ENCODE measurements at places on chromosomes 4 and X.

DNA sequence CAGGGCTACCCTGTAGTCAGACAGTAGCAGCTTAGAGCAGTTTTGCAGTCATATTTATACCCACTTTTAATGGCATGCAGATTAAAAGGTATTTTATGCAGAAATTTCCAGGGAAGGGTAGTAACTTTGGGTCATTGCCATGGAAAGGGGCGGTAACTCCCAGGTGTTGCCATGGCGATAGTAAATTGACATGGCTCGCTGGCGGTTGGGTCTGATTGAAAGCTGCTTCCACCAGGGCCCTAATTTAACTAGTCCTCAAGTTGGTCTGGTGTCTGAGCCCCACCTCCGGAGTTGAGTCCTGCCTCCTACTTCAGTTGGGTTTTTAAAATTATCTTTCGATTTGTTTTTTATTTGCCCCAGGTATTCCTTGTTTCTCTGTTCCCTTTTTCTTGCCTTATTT is 70.1 kb downstream of the NAA11 start:
- DNase-seq, result no peak

DNA sequence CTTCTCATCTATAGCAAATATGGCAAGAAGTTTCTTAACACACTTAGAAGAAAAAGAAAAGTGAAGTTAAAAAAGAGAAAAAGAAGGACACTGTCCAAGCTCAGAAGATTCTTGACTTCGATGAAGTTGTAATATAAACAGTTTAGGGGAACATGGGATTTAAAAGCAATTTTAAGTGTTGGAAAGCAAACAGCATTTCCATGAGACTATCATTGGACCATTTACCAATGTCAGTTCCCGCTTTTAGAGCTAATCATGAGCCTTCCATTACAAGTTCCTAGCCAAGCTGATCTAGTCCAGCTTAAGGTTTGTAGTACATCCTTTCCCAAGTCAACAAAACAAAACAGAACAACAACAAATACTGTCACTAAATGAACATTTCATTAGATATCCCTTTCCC is 45.1 kb upstream of the FGF2 start:
- DNase-seq, result no peak

DNA sequence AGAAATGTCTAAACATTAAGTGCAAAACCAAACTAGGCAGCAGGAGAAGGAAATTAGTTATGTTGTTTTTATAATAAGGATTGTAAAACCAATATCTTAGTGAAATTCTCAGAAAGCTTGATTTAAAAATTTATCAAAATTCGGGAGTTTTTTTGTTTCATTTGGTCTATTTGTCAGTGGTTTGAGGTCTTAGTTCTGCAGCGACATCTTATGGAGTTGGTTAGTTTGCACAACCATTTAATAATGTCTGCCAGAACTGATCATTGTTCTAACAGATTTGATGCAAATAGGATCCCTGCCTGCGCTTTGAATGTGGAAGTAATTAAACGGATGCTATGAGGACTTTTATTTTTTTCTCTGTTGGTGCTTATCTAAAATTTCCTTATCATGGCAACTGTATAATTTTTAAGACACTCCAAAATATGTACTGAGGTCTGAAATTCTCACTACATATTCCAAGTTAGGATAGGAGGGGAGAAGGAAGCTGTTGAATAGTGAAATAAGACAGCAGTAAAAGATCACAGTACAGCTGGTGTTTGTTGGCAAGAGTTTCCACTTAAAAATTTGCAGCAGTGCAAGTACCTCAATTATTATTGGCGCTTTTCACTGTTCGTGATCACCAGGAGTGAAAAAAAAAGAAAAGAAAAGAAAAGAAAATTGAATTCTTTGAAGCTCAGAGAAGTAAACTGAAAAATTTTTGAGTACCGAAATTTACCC is 2521.4 kb downstream of the ARAP2 start:
- no peak for DNase-seq

DNA sequence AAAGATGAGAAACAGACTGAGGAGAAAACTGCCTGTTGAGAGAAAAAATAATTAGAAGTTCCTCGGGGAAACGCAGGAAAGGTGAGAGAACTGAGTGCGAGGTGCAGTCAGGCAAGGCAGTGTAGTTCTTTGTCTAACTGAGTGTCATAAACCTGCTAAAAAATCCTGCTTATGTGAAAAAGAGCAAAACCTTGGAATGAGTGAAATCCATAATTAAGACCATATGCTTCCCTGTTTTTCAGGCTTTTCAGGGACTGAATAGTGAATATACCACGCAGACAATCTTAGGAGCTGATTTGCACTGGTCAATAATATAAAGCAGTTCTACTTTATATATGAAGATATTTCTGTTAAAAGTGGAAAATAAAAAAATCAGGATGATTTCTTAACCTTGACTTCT is 104.9 kb downstream of the RASGEF1B start:
- no peak for DNase-seq

DNA sequence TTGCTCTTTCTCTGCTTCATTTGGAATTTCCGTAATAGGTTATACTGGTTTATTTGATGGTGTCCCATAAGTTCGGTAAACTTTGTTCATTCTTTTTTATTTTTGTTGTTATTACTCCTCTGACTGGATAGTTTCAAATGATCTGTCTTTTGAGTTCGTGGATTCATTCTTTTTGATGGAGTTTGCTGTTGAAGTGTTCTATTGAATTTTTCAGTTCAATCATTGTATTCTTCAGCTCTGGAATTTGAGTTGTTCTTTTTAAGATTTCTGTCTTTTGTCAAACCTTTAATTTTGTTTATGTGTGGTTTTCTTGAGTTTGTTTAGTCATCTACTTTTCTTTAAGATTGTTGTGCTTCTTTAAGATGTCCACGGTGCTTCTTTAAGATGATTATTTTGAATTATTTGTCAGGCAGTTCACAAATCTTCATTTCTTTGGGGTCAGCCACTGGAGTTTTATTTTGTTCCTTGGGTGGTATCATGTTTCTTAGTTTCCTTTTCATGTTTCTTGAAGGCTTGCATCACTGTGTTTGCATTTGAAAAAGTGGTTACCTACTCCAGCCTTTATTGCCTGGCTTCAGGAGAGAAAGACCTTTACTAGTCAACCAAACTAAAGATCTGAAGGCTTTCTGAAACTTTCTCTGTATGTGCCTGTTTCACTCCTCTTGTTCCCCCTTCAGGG is 154.8 kb upstream of the ANXA3 start:
- no peak for DNase-seq

DNA sequence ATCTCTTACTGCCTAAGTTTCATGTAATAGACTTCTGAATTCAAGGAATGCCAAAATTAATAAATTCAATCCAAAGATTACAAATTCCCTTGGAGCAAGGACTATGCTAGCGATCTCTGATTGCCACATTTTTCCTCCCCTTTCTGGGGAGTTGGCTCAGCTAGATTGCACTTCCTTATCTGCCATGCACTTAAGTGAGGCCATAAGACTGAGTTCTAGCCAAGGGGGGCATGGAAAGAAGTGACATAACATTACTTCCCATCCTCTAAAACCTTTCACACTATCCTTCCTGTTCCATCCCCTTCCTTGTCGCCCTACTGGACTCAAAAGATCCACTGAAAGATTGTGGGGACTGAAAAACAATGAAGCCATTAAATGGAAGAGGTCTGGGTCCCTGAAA is 53.8 kb upstream of the TXK start:
- no peak for DNase-seq

DNA sequence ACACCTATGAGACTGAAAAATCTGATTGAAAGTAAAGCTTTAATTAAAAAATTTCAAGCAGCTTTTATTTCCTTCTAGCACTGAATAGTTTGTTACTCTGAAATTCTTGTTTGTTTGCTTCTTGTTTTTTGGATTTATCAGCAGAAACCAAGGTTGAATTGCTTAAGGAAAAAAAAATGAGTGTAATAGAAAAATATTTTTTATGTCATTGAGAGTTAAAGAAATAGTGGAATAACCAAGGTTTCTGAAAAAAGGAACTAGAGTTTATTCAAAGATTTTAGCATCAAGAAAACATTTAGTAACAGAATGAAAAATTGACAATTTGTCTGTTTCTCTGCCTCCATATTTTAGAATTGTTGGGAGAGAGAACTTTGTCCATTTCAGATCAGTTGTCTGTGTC is 1852.2 kb downstream of the PCDH7 start:
- DNase-seq, result no peak

GRCh38 chr4:13617801-13618200 is 9.7 kb downstream of the BOD1L1 start:
- no peak for DNase-seq

DNA sequence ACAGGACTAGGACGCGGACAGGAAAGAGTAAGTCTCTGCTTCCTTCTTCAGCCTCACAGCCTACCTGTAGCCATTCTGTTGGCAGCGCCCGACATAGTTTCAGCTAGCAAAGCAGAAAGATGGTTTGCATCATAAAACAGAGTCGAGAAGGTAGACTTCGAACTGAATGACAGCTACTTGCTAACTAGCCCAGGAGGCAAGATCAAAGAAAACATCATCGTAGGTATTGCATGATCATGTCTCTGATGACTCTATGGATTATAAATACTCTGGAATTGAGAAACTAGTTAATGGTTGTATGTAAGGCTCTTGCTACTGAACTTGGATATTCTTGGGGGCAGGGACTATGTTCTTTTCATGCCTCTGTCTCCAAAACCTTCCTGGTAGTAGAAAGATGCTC is 333.1 kb upstream of the KLF3 start:
- DNase-seq, result no peak

DNA sequence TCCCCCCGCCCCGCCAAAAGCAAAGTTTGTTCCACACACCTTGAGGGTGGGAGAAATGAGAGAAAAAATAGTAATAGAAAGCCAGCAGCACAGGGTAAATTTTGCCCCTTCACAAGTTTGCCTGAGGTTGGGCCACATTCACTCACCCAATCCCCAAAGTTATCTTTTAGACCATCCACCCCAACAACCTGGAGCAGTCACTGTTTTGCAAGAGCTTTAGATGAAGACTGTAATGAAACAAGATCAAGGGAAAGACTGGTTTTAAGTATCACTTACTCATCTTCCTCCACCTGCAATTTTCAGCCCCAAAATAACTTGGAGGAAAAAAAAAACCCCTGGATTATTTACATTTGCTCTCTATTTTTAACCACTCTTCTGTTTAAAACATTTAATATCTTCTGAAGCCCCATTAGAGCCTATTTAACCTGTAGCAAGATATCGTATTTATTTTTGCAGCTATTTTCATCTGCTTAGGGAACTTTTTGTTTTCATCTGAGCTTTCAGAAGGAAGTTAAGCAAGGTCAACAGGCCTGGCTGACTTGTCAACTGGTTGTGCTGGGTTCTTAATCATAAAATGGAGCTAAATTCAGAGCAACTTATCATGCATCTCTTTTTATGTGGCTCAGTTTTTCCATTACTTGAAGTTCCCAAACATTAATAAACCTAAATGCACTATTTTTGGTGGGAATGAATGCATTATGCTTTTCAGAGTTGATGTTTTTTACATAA is 24.6 kb upstream of the TBL1X start:
- no peak for DNase-seq

- no peak for DNase-seq
These were observed 2.1 kb downstream of the HMGB2 start for GRCh38 chr4:173332021-173332487.

GRCh38 chr4:41731569-41732126 is 16.9 kb downstream of the PHOX2B start:
- no peak for DNase-seq

DNA sequence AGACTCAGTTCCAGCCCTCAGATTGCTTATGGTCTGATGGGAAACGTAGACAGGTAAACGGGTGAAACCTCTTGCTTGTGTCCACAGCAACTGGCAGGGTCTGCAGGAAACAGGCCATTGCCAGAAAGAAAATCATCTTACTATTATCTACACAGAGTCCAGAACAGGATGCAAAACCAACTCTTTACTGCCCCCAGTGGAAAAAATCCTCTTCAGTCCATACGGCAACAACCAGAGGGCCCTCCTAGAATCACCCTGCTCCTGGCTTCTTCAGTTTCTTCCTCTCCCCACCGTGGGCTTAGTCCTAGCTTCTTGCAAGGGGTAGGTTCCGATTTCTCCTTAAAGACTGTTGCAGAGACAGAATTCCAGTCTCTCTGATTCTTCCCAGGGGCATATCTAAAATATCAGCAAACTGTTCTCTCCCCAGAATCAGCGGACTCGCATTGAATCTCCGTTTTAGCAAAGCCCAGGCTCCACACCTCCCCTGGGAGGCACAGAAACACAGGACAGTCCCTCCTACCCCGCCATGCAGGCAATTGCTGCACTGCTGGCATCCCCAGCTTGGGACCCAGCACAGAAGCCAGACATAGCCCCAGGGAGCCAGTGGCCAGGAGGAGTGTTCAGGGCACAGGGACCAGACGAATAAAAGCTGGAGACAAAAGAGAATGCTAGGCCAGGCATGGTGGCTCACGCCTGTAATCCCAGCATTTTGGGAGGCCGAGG is 41.0 kb upstream of the SH3RF1 start:
- DNase-seq, result no peak

GRCh38 chr4:94428884-94429283 is 22.9 kb upstream of the PDLIM5 start:
- DNase-seq, result no peak

DNA sequence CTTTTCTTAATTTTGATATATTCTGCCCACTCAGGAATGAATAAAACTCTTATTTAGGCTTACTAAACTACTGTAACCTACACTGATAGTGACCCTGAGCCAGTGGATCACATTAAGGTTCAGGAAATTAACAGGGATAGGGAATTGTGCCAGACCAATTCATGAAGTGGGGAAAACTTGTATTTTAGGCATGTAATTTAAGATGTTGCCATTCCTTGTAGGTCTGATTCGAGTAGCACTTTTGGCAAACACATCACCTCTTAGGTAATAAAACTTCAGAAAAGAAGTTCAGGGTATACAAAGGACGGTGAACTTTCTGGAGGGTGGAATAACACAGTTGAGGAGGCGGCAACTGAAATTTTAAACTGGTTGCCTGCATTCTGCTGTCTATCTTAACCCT is 54.9 kb downstream of the MND1 start:
- DNase-seq, result no peak

DNA sequence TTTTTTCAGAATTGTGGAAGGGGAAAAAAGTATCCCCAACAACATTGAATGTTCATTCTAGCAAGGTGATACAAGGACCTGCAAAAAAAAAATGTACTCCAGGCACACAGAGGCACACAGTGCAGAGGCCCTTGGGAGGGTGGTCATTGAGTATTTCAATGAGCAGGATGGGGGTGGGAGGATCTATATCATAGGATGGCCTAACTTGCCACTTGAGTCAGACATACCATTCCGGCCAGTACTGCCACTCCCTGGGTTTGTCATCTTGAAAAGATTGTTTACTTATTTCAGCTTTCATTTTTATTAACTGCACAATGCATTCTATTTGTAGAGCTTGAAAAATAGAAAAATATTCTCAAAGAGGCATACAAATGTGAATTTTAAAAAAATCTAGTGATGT is 18.7 kb downstream of the ZNF595 start:
- DNase-seq, result no peak

DNA sequence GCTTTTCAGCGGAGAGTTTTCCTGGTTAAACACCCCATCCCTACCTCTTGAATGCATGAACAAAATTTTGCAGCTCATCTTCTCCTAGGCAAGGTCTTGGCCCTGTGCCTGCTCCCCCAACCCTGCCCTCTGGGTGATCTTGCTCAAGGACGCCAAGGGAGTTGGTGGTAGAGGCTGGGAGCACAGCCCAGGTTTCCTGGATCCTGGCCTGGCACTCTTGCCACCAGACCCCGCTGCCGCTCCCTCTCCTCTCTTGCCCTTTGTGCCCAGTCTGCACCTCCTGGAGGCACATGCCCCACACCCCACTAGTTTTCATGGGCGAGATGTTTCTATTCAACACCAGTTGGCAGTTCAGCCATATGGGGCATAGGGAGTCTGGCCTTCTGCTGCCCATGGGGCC is 37.3 kb downstream of the TSC22D3 start:
- DNase-seq, result no peak
